ENCODE measurements at places on chromosomes 7 and 10. TPM values are rescaled to one million over a fixed set of nuclear protein-coding genes. Genes with fewer than 3 reads are reported as not detected.

- DNase-seq: no peak
Observed at GRCh38 chr10:125979976-125980375, 83.6 kb downstream of the FANK1 start.

- no peak for DNase-seq
Observed at GRCh38 chr10:130041451-130042371, 68.9 kb downstream of the C10orf143 start.

SPDYE6 gene
- not detected for polyA plus RNA-seq

DNA sequence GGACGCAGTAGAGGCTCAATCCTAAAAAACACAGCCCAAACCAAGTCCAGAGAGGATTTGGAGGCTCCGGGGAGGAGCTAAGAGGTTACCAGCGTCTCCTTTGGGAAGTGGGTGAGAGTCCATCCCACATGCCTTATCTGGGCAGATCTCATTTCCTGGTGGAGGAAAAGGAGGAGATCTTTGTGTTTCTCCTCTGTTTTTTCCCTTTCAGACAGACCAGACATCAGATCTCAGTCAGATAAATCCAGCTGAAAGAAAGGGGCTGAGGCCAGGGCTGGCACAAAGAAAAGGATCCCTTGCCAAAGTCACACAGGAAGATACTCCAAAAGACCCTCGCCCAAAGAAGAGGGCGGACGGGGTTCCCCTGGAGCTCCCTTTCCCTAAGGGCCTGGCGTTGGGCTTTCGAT, 58.3 kb upstream of the COMTD1 start:
- DNase-seq: no peak

GRCh38 chr10:103911021-103911459, 6.9 kb downstream of the STN1 start:
- DNase-seq: peak; percentile 81

Measured in spleen (tissue), 13 donors.